A673 (cell line): ENCODE measurements at places on chromosomes 1 and 21. TPM values are rescaled to one million over a fixed set of nuclear protein-coding genes. Genes with fewer than 3 reads are reported as not detected.
A peak's percentile ranks its signal among the peaks of the same experiment; 100 is the strongest.

The LPAR3 gene
- 0.13 TPM in 1 of 2 replicates, not detected in the other for total RNA-seq

The KIAA1614 gene
- total RNA-seq: 0.67 and 0.94 TPM in 2 replicates

GRCh38 chr21:34836103-34836932, 167.5 kb downstream of the CLIC6 start:
- no peak for DNase-seq
- no peaks in the 10 kb centered on the region for H3K36me3 ChIP-seq
- H3K4me3 ChIP-seq: no peak overlapping the region
- no peaks in the 10 kb centered on the region for H3K4me1 ChIP-seq
- H3K27me3 ChIP-seq: peaks cover 13% of the 10 kb centered on the region

DNA sequence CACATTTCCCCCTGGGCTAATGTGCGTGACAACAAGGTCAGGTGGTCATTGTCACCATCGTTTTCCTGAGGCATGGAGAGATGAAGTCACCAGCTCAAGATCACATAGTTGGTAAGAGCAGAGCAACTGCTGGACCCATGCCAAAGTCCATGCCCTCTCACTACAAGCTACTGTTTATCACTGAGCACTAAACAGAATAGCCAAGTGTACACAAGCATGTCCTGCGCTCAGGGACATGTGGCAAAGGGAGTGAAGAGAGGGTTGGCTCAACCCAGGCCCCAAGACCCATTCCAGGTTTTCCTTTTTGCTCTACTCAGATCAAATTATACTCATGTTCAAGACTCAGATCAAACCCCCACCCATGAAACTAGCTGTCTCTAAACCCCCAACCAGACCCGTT, 20.8 kb downstream of the LRRC52 start:
- H3K27ac ChIP-seq: no peak overlapping the region
- no peaks in the 10 kb centered on the region for H3K36me3 ChIP-seq
- no peaks in the 10 kb centered on the region for H3K4me1 ChIP-seq
- no peak for DNase-seq

GRCh38 chr1:155309423-155310021, 856 bp downstream of the FDPS start:
- no peaks in the 10 kb centered on the region for H3K27me3 ChIP-seq
- peak overlapping the region; percentile 76 for H3K4me3 ChIP-seq
- peaks cover 29% of the 10 kb centered on the region for H3K4me1 ChIP-seq
- peak; percentile 76 for DNase-seq
- peaks cover 37% of the 10 kb centered on the region for H3K36me3 ChIP-seq
- H3K27ac ChIP-seq: peak overlapping the region; percentile 96

DNA sequence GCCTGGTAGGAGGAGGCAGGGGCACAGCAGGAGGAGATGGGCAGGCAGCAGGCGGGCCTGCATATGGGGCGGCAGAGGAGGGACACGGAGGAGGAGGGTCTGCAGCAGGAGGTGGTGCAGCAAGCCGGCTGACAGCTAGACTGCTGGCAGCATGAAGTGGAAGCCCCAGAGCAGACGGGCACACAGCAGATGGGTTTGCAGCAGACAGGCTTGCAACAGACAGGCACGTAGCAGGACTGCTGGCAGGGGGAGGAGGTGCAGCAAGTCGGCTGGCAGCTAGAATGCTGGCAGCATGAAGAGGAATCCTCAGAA, 615 bp downstream of the KRTAP10-5 start:
- H3K27me3 ChIP-seq: no peaks in the 10 kb centered on the region
- H3K4me3 ChIP-seq: no peak overlapping the region
- H3K27ac ChIP-seq: no peak overlapping the region

- DNase-seq: no peak
- H3K27me3 ChIP-seq: no peaks in the 10 kb centered on the region
- H3K4me3 ChIP-seq: no peak overlapping the region
- peaks cover 13% of the 10 kb centered on the region for H3K4me1 ChIP-seq
- H3K36me3 ChIP-seq: no peaks in the 10 kb centered on the region
These were observed 2.9 kb downstream of the DDI2 start for GRCh38 chr1:15620155-15620545.
